ENCODE measurements at places on chromosomes 2 and 18. TPM values are rescaled to one million over a fixed set of nuclear protein-coding genes. Genes with fewer than 3 reads are reported as not detected.

Gene DCAF17
- 16.3 TPM for total RNA-seq

Gene SESTD1
- total RNA-seq = 48.5 TPM

GRCh38 chr2:20224716-20225293 lies at the start of gene SDC1:
SDC1 (minus strand) TSS chr2:20225130; CDS start chr2:20224867, 263 bp downstream.
- DNase-seq = peak; percentile 68

GRCh38 chr18:8962855-8963635 lies 139.5 kb upstream of the NDUFV2 start:
- DNase-seq = no peak

Gene SALL3
- total RNA-seq = not detected

Gene STON1
- total RNA-seq = 30.8 TPM

Gene GALNT13
- 1.5 TPM for total RNA-seq

Gene AGAP1
- total RNA-seq = 15.4 TPM

DNA sequence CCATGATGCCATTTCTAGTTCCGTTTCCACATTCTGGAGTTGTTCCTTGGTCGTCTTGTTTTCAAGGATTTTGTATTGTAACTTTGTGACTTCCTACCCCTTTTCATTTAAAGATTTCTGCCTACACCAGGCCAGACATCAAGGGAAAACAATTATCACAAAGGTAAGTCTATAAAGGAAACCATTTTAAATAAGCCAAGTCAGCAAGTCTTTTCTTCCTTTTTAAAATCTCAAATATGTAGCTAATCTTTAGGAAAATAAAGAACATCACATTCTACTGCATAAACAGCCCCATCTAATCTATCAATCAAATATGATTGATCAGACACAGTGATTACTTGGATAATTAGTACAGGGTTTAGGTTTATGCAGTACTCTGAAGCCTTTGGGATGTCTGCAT lies 35.8 kb upstream of the INSIG2 start:
- no peak for DNase-seq

All from ovary (tissue), 10 donors.